ENCODE measurements at places on chromosomes 16 and 17.

DNA sequence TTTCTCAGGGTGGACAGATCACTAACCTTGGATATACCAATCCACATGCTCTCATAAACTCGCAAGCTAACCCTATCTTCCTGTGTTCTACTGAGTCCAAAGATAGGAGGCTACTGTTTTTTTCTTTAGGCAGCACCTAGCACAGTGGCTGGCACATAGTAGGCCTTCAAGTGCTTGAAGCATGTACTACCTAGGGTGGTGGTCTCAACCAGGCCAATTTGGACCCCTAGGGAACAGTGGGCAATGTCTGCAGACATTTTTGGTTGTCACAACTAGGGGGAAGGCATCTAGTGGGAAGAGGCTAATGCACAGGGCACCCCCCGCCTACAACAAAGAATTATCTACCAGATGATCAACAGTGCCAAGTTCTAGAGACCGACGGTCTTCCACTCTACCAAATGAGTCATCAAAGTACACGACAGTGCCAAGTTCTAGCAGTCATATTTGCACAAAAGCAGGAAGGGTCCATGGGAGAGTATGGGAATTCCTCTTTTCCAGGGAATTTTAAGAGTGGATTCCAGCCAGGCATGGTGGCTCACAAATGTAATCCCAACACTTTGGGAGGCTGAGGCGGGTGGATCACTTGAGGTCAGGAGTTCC, 390.3 kb downstream of the SLC39A11 start:
- no peak for DNase-seq

DNA sequence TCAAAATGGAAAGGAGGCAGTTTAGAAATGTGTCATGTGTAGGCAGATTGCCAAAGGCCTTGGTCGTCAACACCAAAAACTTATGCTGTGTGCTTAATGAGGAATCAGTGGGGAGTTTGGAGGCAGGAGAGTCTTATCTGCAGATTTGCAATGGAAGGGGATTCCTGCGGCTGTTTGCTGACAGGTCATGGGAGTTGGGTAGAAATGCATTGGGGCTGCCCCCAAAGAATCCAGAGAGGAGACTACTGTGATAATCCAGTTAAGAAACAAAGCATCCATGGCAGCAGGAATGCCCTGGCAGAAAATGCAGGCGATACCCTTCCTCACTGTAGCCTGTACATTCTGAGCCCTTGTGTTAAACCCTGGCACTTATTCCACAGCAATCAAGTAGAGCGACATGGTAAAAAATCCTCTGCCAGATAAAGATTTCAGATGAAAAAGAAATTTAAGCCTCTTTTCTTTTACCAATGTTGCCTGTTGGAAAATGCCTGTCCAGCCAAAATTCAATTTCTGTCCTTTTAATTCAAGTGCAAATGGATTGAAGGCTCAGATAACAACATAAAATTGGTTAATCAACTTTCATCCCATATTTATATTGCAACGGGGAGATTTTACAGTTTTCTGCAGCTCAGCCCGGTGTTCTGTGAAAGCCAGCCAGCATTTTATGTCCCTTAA, 491.0 kb upstream of the CDH5 start:
- DNase-seq: no peak

DNA sequence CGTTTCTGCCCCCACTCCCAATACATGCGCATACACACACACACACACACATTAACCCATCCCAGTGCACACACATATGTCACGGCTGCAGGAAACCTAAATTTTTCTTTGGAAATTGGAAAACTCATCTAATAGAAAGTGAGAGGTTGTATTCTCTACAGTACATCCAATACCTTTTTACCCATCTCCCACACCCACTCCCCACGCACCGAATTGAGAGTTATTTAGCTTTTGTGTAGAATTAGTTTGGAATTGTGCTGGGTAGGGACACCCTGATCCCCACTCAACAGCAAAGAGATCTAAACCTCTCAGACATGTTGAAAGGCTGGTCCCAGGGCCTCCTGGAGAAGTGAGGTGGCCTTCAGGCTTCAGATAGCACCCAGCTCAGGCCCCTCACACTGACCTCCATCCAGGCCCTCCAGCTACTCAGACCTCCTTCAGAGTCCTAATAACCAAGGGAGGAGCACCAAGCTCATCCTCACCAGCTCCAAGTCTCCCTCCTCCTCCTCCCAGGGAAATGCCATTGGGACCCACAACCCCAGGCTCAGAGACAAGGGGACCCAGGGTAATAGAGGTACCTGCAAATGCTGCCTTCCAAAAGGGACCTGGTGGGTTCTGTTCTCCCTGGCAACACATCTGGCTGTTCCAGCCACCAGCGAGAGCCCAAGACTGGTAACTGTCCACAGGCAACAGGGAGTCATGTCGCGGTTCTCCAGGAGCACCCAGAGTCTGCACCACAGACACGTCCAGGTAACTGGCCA, 955 bp downstream of the HOXB13 start:
- no peak for DNase-seq

GRCh38 chr17:36942631-36943125, 5.4 kb downstream of the LHX1 start:
- DNase-seq: no peak

GRCh38 chr17:63695889-63696288, 4.0 kb downstream of the LIMD2 start:
- DNase-seq: no peak

- no peak for DNase-seq
Measured at GRCh38 chr16:29898804-29899515, 390 bp downstream of the SEZ6L2 start.

DNA sequence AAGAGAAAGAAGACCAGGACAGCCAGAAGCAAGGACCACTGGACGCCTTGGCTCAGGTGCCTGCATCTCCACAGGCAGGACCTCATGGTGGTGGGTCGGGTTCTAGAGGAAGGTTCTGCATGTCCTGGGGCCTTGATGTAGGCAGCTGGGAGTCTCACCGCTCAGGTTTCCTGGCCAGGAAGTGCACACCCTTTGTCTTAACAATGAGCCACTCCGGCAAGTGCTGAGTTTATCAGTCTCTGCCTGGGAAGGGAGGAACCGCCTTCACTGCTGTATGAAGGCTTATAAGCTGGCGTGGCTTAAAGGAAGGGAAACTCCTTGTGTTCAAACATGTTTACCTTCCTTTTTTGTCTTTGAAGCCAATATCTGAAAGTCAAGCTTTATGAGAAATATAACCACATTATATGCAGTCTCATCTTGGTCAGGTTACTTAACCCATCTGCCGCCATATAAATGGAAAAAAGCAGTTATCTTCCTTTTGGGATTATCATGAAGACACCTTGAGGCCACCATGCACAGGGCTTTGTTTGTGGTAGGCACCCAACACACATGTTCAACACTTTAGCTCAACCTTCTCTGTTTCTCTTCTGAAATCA, at the start of gene ST6GALNAC1:
Gene ST6GALNAC1 (minus strand): TSS at position 205 of the 596 bp plus-strand sequence. CDS start 119 bp downstream, at position 86.
- no peak for DNase-seq

GRCh38 chr17:68396226-68397107, 60.8 kb downstream of the WIPI1 start:
- DNase-seq: no peak

- DNase-seq: no peak
Measured at GRCh38 chr16:83366228-83366627, 441.6 kb upstream of the HSBP1 start.

- DNase-seq: no peak
Measured at GRCh38 chr17:81491181-81491581, 21.4 kb downstream of the ACTG1 start.

- DNase-seq: no peak
Measured at GRCh38 chr16:65015599-65015998, 106.3 kb downstream of the CDH11 start.

DNA sequence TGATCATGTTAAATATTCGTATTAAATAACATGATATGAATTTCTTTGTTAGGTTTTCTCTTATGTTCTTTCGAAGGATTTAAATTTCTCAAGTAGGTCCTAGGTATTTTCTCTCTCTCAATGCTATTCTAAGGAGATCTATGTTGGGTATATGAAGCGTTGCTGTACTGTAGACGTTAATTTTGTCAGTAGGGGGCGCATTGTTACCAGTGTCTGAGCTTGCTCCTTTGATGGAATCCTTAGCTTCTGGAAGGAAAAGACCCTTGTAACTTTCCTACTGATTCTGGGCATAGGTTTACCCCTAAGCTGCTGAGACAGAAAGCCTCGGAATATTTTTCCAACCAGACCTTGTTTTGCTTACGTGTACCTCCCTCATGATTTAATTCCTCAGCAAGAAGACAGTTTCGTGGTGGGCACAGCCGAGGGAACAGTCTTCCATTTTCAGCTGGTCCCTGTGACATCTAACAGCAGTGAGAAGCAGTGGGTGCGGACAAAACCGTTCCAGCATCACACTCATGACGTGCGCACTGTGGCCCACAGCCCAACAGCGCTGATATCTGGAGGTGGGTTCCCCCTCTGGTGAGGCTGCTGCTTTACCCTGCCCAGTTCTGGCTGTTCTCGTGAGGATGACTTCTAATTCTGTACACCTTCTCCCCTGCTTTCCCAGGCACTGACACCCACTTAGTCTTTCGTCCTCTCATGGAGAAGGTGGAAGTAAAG, 17.9 kb downstream of the UTP4 start:
- no peak for DNase-seq

DNA sequence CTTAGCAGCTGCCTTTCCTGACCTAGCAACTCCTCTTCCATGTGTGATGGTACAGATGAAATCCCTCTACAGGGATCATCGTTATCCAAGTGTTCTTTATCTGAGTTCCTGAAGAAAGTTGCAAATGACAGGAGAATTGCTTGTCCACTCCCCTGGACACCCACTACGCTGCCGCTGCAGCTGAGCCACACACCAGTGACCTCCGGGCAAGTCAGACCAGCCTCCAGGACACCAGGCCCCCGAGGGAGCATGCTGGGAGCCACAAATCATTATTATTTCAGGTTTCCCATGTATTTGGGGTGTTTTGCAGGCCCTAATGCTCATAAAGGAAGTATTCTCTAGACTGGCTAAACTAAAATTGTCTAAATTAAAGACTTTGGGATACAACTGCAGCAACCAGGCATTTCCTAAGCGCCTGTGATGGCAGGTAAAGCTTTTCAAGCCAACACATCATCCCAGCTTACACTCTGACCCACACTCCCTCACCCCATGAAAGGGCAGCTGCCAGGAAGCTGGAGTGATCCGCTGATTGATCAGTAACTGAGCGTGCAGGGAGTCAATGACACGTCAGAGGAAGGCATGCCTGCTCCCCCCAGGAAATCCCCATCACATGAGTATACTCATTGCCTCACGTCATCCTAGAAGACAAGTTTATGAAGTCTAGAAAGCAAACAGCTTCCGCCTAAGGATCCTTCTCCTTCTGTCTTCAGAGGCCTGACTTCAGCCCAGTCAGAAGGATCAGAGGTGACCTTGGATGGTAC, 14.4 kb downstream of the FA2H start:
- DNase-seq: no peak

DNA sequence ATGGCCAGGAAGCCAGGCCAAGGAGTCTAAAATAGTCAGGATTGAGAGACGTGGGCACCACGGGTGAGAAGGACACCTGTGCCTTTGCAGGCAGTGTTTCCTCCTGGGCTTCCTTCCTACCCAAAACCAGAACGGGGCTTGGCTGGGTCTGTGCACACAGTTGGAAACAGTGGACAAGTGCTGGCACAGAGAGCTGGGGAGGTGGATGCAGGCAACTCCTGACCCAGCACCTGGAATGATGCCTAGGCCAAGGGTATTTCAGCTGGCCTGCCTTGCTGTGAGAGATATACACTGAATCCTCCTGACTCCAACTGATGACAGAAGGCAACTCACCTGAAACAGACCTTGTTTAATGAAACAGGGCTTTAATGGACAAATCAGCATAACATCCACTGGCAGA, 186.2 kb downstream of the SLC39A11 start:
- no peak for DNase-seq

DNA sequence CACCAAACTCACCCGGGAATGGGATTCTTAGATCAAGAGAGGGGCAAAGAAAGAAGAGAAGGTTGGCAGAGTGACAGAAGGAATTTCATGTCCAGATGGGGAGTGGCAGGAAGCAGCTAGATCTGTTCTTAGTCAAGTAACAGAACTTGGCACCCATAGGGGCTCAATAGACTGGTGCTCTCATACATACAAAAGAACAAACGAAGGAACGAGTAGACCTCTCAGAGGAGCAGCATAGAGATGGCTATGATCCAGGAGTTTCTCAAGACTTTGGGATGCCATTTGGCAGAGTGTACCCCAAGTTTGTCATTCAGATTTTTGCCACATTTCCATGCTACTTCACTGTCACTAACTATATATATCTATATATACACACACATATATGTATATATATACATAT, 47.9 kb downstream of the GINS3 start:
- no peak for DNase-seq

DNA sequence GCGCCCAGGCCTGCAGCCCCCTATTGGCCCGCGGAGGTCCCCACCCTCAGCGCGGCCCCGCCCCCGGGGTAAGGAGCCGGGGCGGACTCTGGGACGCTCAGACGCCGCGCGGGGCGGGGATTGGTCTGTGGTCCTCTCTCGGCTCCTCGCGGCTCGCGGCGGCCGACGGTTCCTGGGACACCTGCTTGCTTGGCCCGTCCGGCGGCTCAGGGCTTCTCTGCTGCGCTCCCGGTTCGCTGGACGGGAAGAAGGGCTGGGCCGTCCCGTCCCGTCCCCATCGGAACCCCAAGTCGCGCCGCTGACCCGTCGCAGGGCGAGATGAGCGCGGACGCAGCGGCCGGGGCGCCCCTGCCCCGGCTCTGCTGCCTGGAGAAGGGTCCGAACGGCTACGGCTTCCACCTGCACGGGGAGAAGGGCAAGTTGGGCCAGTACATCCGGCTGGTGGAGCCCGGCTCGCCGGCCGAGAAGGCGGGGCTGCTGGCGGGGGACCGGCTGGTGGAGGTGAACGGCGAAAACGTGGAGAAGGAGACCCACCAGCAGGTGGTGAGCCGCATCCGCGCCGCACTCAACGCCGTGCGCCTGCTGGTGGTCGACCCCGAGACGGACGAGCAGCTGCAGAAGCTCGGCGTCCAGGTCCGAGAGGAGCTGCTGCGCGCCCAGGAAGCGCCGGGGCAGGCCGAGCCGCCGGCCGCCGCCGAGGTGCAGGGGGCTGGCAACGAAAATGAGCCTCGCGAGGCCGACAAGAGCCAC, at the start of gene NHERF1:
Gene NHERF1 (plus strand): TSS at position 100 of the 750 bp plus-strand sequence. CDS start 219 bp downstream, at position 319.
- DNase-seq: peak; percentile 93

- no peak for DNase-seq
Measured at GRCh38 chr17:48553190-48553547, 8.3 kb upstream of the HOXB2 start.

DNA sequence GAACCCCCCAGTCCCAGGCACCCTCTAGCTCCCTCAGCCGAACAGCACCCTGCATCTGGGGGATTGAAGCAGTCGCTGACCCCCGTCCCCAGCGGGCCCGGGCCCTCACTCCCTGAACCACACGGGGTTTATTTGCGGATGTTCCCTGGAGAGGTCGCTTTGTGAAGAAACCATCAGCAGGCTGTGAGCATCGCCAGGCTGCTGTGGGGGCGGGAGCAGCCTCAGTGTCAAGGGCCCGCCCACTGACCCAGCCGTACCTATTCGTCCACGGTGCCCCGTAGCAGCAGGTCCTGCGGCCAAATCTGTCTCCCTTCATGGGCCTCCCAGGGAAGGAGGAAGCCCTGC, 6.4 kb upstream of the RAB40C start:
- no peak for DNase-seq
